Adipocyte (in vitro differentiated cells): ENCODE measurements at places on chromosomes 11 and 22.

GRCh38 chr22:47609653-47610052 is 847.2 kb downstream of the TBC1D22A start:
- no peak for DNase-seq

DNA sequence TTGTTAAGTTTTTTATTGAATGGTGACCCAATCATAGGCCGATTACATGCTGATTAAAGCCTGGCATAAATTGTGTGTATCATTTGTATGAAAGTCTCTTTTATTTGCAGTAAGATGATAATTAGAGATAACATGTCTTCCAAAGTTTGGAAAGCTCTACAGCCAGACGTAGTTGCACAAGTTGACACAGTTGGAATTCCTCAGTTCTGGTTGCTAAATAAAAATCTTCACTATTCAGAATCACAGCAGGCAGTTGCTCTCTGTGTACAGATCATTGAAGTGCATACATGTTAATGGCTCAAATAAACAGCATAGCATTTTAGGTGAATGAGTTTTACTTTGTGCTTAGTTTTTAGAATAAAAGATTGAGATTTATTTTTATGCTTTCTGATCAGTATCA is 69.5 kb downstream of the ARHGAP42 start:
- peak; percentile 64 for DNase-seq

GRCh38 chr11:86218125-86219084 is 26.1 kb upstream of the EED start:
- peak; percentile 91 for DNase-seq

- no peak for DNase-seq
Observed at GRCh38 chr11:4863876-4864275, 14.9 kb upstream of the OR51S1 start.

DNA sequence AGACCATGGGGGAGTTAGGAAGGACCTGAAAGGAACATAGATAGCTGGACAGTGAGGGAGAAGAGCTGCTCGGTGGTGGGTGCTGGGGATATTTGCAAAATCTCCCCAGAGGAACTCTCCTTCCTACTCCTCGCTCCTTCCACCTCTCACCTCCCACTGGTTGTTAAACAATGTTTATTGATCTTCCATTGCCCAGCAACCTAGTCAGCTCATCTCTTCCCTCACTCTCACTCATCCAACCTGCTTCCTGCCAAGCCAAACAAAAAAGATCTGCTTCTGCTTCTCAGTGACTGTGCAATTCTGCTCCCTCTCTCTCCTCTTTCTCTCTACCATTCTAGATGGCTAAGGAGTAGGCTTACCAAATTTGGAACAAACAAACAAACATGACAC is 115.0 kb downstream of the SLC1A2 start:
- peak; percentile 41 for DNase-seq

GRCh38 chr22:37601540-37602442 is 6.8 kb upstream of the GGA1 start:
- peak; percentile 29 for DNase-seq

- peak; percentile 90 for DNase-seq
Observed at GRCh38 chr11:123560006-123560405, 94.4 kb downstream of the SCN3B start.

DNA sequence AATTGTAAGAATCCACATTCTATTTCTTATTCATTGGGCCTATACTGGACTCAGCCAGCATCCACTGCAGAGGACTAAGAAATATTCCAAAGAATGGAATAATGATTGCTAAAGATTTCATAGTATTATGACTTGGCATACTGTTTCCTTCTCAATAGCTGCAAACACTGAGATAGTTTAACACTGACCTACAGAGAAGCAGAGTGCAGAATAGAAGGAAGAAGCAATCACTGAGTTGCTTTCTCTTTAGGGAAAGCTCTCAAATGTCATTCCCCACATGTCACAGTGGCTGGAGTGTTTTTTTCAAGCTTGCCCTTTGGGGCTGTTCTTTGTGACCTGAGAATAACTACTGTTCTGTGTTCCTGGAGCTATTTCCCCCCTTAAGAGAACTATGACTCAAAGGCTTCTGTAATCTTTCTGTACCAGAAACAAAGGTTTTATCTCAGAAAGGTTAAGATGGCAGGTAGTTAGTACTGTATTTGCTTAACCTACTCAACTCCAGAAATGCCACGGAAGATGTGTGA is 243.6 kb upstream of the LUZP2 start:
- peak; percentile 60 for DNase-seq

GRCh38 chr11:64729851-64730382 is 6.9 kb upstream of the NRXN2 start:
- DNase-seq: peak; percentile 15

- no peak for DNase-seq
Observed at GRCh38 chr11:76577921-76578653, 92.5 kb downstream of the LRRC32 start.

GRCh38 chr11:102879801-102880200 is 5.0 kb upstream of the MMP12 start:
- no peak for DNase-seq

DNA sequence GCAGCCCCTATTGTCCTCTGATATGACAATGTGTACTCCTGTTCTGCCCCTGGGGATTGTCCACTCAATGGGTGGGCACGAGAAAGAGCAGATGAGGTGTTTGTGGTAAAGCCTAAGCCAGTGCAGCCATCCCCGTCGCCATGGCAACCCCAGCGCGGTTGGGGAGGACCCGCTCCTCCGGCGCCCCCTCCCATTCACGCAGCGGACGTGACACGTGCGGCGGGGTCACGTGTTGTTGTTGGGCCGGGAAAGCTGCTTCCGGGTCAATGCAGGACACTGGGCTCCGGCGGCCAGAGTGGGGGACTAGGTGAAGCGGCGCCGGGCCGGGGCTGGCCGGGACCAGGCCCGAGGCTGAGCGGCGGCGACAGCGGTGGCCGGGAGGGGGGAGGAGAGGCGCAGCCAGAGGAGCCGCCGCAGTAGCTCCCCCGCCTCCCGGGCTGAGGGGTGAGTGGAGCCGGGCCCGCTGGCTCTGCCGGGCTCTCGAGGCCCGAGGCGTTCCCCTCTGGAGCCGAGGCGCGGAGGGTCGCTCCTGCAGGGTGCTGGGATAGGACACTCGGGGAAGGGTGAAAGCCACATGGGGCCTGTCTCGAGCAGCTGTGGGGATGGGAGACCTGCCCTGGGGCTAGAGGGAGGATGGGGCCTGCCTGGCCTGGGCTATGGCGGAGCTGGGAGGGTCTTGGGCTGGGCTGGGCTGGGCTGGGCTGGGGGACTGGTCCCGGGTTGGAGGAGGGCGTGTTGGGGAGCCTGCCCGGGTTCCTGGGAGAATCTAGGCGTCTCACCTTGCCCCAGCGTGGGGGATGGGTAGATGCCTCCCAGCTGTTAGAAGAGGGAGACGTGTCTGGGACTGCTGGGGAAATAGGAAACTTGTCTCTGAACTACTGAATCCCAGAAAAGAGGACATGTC is at the start of gene TBCEL:
TBCEL (plus strand) TSS at position 255 of the 904 bp plus-strand sequence. CDS start 21,589 bp downstream, outside the sequence.
- DNase-seq: peak; percentile 93
